ENCODE measurements at places on chromosomes 11 and 22.

GRCh38 chr22:17245341-17245740 is 26.1 kb upstream of the ADA2 start:
- DNase-seq = no peak

DNA sequence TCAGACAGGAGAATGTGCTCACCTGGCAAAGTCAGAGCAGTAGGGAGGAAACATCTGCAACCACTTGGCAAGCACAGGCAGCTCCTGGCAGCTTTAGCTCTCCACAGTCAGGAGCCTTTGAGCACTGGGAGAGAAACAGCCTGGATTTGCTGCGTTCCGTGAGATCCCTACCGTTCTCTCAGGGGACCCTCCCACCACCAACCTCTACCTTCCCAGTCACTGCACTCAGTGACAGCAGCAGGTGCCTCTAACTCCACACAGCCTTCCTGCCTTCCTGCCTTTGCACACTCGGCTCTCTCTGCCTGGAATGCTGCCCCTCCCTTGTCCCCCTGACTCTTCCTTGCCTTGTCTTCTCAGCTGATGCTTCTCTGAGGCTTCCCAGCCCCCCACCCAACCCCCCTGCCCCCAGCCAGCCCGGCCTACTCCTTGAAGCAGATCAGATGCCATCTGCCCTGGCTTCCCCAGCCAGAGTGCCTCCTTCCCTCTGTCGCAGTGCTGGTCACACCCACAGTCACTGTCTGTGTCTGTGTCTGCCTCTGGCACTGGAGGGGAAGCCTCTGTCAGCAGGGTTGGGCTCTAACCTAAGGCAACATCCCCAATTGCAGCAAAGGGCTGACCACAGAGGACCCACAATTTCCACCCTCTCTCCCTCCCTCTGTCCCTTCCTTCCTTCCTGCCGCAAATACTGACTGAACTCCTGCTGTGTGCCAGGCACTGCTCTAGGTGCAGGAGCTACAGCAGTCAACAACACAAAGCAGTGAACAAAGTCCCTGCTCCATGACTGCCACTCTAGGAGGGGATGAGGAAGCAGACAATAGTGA is 14.9 kb upstream of the TSKU start:
- DNase-seq = peak; percentile 51

DNA sequence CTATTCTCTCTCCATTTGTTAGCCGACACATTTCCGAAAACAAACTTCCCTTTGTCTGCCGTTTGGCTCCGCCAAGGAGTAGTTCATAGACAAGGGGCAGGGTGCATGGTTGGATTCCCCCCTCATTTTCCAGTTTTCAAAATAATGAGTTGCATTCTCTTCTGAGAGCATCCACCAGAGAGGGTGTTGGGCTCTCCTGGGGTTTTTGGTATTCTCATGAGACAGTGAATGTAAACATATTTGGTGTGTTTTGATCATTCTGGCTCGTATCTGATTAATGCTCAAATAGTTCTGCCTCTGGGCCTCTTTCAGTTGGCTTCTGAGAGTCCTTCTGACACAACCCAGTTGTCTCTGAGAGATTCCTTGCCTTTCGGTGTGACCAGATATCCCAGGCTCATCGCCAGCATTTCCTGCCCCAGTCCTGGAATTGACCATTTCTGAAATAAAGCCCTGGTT is 21.7 kb downstream of the GRAMD4 start:
- DNase-seq = no peak

DNA sequence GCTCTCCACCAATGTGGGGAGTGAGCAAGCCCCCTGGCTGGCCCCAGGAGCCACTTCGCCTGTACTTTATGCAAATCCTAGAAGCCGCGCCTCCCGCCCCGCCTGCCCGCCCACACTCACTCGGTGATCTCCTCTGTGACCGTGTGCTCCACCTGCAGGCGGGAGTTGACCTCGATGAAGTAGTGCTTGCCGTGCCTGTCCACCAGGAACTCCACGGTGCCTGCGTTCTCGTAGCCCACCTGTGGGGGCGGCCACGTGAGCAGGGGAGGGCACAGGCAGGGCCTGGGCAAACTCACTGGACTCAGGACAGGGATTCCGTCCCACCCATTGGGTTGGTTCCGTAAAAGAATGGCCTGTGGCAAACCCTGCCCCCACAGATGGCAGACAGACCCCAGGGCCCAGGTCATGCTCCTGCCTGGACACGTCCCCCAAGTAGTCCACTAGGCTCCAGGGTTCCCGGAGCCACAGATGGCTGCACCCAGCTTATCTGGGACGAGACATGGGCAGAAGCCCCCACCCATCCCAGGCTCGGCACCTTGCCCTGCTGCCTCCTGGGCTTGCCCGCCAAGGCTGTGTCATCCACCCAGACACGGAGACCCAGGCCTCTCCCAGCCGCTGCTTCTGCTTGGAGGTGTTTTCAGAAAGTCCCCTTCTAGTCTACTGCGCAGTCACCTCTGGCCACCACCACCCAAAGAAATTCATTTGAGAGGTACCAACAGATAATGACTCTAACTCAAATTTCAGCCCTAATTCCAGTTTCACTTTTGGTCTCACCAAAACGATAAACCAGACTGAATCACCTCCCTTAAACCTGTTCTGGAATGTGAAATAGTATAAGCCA is 12.1 kb downstream of the LRFN4 start:
- peak; percentile 17 for DNase-seq

GRCh38 chr11:35163702-35164496 is 24.9 kb downstream of the CD44 start:
- DNase-seq = no peak

- no peak for DNase-seq
Observed at GRCh38 chr11:121417055-121417551, 35.0 kb upstream of the SORL1 start.

DNA sequence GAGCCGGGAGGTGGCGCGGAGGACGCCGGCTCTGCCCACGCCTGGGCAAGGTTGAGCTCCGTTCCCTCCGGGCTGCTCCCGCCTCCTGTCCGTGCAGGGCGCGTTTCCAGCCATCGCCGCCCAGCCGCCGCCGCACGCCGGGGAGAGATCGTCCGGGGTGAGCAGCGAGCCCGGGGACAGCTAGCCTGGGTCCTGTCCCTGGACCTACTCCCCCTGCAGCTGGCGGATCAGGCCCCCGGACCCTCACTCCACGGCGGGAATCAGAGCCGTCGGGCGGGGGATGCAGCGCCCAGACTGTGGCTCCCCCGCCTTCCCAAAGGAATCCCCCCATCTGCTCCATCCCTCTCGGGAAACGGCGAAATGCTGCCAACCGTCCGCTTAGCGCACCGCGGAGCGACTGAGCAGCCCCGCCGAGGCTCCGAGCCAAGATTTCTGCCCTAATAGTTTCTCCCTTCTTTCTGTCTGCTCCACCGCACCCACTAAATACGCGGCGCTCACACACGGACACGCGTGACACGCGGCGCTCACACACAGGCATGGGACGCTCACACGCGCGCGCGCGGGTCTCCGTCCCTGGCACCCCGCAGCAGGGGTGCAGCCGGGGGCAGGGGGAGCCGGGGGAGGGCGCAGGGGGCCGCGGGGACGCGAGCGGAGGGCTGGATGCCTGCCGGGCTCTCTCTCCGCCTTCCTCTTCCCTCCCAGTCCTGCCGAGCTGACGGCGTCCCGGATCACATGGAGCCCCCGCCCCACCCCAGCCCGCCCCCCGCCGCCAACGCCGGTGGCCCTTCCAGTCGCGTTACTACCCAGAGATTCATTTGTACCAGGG is at the start of gene KCNJ5:
Gene KCNJ5 (plus strand): TSS at position 814 of the 826 bp plus-strand sequence. CDS start 19,918 bp downstream, outside the sequence.
- DNase-seq = peak; percentile 82

DNA sequence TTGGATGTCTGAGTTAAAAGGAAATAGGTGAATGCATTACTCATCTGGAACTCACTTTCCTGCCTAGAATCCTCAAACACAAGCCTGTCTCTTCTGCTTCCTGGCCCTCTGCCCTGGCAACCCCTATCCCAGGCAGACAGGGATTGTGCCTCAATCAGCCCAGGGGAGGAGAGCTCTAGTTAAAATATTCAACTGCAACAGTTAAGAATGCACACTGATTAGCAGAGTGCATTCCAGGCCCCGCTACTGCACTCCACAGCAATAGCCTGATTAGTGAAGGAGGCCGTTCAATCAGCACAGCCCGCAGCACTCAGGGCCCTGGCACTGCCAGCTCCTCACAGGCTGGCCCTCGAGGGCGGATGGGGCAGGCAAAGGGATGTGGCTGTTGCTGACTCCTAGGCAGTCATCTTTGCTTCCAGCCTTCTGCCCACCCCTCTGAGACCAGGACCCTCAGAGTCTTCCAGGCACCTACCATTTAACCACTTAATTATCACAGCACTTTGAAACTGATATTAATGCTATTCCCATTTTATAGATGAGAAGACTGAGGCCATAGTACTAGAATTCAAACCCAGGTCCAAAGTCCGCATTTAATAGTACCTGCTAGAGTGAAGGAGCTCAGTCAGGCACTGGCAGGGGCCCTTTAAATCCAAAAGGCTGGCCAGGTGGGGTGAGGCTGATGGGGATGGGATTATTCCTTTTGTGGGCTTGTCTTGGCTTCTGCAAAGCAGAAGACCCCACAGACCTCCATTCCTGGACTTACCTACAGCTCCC is 435.3 kb downstream of the SOX6 start:
- DNase-seq = no peak

DNA sequence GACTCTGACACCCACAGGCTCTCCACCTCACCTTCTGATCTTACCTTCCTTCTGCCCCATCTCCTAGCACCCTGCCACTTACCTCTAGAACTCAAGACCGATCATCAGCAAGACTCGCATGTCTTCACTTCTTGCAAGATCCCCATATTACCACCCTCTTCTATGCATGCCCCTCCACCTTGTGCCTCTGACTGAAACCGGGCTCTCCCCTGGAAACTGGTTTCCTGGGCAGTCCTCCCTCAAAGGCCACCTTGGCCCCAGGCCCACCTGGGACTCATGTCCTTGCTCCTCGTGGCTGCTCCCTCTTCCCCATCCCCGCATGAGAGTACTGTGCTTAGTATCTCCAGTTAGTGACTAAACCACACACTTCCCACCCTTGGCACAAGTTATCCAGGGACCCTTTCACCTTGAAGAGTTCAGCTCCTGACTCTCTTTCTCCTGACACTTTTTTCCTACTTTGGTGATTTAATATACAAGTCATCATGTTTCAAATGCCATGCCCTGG is 136.7 kb downstream of the SPATA19 start:
- no peak for DNase-seq

GRCh38 chr22:42229455-42230149 is 40.9 kb downstream of the TCF20 start:
- DNase-seq = no peak

DNA sequence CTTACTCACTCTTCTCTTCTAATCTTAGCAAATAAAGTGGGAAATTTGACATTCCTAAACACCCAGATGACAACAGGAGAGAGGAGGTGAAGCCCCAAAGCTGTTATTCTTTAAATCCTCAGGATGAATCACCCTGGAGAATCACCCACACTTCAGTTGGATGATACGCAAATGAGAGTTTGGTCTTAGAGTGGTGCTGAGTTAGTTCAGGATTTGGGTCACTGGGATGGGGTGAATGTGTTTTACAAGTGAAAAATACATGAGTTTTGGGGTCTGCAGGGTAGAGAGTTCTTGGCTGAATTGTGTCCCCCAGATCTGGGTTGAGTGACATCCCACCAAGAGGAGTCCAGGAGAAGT is 117.2 kb downstream of the GGTLC2 start:
- DNase-seq = no peak

DNA sequence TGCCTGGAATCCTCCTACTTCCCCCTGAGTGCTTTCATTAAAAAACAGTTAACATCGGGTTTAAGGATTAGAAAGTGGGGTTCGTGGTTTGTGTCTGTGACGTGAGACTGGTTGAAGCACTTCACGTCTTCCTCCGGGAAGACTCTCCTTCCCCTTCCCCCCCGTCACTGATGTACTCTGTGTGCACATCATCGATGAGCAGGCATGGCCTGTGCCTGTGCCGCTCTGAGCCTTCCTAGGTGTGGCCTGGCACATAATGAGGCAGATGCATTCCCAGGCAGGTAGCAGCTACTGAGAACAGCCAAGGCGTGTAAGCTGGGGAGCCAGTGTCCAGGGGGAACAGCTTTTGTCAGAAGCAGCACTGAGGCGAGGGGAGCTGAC is 93.8 kb downstream of the BCR start:
- DNase-seq = no peak

Measured in NCI-H1417 (cell line).